ENCODE measurements at places on chromosomes 1 and 21.

DNA sequence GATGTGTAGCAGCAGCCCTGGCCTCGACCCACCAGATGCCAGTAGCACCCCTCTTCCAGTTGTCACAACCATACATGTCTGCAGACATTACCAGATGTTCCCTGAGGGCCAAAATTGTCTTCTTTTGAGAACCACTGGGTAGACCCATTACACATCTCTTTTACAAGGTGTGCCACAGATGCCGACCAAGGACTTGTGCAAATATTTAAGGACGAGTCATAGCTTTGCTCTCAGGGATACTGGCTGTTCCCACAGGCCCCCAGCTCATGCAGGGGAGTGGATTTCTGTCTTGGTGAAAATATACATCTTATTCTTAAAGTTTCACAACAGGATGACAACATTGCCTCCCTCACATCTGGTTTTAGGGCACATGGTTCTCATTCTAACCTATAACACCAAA is 59.4 kb upstream of the ZBTB18 start:
- no peak for DNase-seq

DNA sequence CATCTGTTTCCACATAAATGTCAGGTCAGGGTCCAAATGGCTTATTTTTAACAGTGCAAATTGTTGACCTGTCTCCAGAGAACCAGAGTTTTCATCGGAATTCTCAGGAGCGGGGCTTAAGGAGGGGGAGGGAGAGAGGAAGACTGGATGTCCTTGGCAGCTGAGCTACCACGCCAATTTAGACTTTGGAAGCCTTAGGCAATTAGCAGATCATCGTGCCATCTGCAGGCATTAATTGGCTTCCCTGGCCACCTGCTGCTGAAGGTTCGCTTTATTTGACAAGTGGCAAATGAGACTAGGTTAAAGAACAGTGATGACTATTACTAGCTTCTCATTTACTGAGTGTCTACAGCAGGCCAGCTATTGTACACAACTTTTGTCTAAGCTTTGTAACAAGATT is 43.7 kb downstream of the HLX start:
- peak; percentile 97 for DNase-seq

DNA sequence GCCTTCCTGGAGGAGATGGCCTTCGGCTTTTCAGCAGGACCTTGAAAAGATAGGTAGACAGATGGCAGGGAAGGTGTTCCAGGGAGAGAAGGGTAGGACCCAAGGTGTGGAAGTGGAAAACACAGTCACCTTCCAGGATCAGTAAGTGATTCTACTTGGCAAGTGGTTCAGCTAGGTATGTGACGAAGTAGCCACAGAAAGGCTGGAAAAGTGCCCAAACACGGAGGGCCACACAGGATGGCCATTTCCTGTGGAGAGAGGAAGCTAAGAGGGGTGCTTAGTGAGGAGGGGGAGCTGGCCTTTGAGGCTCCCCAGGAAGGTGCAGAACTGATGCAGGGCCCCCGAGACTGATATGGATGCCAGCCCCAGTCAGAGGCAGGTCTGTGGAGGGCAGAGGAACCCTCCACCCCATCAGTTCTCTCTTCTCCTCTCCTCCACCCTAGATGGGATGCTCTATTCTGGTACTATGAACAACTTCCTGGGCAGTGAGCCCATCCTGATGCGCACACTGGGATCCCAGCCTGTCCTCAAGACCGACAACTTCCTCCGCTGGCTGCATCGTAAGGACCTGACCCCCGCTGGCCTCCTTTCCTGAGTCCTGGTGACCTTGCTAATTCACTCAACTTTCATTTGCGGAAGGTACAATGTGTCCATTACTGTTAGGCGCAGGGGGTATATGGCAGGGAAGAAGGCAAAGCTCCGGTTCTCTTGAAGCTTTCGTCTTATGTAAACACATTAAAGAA is 6.8 kb downstream of the SEMA4A start:
- DNase-seq = no peak

GRCh38 chr1:220045356-220046051 is 801 bp downstream of the EPRS1 start:
- DNase-seq = peak; percentile 7

- peak; percentile 94 for DNase-seq
Observed at GRCh38 chr1:107536266-107536665, 395.4 kb downstream of the NTNG1 start.

- no peak for DNase-seq
Observed at GRCh38 chr21:35077975-35078374, 28.9 kb upstream of the RUNX1 start.

DNA sequence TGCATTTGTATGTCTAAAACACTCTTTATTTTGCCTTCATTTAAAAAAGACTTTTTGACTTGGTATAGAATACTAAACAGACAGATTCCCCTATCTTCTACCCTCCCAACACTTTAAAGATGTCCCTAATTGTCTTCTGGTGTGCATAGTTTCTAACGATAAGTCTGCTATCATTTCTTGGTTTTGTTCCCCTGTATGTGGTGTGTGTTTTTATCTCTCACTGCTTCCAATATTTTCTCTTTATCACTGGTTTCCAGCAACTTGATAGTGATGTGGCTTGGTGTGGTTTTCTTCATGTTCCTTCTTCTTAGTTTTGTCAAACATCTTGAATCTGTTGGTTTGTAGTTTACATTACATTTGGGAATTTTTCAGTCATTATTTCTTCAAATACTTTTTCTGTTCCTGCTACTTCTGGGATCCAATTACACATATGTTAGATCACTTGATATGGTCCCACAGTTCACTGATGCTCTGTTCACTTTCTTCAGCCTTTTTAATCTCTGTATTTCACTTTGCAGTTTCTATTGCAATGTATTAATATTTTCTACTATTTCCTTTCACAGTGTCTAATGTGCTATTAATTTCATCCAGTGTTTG is 23.2 kb downstream of the F5 start:
- no peak for DNase-seq

GRCh38 chr1:220462752-220463151 is 65.2 kb upstream of the MARK1 start:
- DNase-seq = no peak

DNA sequence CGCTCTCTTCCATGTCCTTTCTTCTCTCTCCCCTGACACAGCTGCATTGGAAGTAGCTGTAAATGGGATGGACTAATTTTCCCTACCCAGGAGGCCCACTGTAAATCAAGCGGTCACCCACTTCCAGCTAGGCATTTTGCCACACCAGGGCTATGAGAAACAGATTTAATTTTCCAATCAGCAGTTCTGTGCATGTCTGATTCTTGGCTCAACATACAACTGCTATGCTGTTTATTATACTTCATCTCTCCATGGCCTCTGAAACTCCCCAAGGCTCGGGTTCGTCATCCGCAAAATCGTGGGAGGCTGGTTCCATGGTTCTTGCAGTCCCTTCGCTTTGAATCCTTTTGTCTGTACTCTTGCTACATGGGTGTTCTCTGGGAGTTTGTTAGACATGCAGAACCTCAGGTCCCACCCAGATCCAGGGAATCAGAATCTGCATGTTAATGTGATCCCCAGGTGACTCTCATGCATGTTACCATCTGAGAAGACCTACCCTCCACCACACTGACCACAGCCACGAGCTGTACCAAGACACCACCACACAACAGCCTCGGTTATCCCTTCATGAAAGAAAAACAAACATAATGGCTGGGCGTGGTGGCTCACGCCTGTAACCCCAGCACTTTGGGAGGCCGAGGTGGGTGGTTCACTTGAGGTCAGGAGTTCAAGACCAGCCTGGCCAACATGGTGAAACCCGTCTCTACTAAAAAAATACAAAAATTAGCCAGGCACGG is 190.5 kb downstream of the GABPA start:
- DNase-seq = no peak

- DNase-seq = no peak
Observed at GRCh38 chr1:7430691-7431090, 340.4 kb upstream of the VAMP3 start.

DNA sequence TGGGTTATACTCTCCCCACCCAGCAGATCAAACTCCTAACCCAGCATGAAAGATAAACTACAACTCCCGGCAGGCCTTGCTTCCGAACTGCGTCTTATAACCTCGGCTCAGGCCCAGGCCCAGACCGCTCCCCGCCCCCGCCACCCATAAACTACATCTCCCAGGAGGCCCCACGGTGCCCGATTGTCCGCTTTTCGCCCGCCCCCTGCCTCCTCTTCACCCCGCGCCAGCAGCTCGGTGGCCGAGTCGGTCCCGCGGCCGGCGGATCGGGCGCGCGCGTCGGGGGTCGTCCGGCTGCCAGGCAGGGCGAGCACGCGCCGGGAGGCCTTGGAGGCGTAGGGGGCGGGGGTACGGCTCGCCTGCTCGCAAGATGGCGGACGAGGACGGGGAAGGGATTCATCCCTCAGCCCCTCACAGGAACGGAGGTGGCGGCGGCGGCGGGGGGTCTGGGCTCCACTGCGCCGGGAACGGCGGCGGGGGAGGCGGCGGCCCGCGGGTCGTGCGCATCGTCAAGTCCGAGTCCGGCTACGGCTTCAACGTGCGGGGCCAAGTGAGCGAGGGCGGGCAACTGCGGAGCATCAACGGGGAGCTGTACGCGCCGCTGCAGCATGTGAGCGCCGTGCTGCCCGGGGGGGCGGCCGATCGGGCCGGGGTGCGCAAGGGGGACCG is at the start of gene SNX27:
Gene SNX27, plus strand, starts transcription at position 219 of the 669 bp plus-strand sequence. Its CDS starts 152 bp downstream, at position 371.
- DNase-seq = peak; percentile 96

DNA sequence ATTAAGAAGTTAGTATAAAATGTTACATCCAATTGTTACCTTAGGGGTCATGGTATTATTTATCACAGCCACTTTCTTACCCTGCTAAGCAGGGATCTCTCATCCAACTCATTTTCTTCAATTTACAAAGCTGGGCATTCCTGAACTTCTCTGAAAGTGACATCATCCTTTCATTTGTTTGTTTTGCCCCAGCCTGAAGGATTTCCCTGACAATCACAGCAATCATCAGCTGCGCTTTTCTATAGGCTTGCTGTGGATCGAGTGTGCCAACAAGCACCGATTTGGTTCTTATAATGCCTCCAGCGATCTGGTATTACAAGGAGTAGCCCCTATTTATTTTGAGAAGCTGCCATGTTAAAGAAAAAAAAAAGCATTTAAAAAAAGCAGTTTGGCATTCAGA is 240.2 kb downstream of the USH2A start:
- peak; percentile 86 for DNase-seq

DNA sequence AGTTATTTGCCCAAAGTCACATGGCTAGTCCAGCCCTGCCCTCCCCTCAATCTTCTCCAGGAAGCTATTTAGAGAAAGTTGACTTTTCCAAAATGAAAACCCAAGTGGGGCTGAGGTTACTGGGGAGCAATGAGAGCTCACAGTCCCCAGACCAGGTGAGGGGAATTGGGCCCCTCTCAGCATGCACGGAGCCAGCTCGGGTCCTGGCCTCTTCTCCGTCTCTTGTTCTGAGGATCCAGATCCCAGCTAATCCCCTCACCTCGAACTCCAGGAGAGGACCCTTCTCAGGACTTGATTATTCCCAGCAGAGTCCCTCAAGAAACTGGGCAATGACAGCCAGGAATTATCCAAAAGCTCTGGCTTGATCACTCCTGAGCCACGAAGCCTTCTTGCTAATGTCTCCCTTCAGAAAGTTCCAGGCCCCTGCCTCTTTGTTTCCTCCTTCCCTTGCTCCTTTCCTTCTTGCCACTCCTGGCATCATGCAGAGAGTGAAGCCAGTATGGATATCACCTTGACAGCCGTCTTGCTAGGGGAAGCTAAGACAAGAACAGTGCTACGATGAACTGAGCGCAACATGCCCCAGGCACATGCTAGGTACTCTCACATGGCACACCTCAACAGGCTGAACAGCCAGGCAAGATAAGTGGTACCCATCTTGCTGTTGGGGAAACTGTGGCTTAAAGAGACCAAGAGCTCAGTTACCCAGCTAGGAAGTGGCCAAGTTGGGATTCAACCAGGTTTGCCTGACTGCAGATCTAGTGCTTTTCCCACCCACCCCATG is 51.9 kb downstream of the KLHDC7A start:
- no peak for DNase-seq

GRCh38 chr1:78370779-78371482 is 119.8 kb upstream of the PTGFR start:
- DNase-seq = no peak

DNA sequence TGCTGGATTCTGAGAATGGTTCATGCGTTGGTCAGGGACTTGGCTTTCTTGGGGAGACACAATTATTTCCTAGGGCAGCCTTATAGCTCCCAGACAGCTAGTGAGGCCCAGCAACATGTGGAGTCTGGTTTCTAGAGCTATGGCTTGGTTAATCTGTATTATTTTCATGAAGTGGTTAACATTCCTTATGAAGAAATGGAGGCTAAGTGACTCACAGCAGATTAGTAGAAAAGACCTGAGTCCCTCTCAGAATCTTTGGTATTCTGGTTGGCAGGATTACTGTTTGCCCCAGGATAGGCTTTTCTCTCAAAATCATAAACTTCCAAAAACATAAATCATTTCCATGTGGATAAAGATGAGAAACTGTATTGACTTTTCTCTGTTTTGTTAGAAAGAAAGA is 42.3 kb downstream of the DUSP10 start:
- DNase-seq = no peak

- no peak for DNase-seq
Observed at GRCh38 chr1:29703596-29704370, 467.5 kb downstream of the PTPRU start.

DNA sequence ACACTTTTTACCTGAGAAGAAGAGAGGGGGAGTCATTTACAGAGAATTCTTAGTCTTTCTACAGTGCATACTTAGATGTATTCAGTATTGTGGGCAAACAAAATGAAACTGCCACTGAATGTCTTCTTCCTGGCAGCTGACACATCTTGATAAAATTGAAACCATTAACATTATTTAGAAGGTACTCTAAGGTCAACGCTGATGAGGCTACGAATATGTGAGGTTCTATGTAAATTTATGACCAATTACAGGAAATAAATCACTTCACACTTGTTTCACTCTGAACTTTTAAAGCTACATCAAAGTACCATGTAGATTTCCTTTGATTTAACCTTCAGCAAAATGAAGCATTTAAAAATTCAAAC is 51.3 kb upstream of the GFI1 start:
- DNase-seq = no peak

DNA sequence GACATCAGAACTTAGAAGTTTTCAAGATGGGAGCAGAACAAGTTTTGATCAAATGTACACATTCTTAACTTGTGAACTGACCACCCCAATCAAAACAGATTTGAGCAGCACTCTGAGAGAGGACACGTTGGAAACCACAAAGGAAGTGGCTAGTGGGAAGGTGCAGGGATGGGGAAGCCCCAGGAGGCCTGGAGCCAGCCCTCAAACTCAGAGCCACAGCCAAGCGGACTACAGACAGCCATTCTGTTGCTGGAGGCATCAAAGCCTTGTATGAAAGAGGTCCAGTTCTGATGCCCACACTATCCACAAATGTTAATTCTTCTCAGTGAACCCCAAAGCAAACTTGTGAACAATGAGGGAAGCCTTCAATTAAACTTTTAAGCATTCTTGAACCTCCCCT is 143.6 kb upstream of the RAB4A start:
- DNase-seq = no peak

- DNase-seq = no peak
Observed at GRCh38 chr1:205972491-205973168, 29.4 kb upstream of the SLC26A9 start.

- no peak for DNase-seq
Observed at GRCh38 chr1:201214461-201214860, 23.8 kb downstream of the IGFN1 start.

DNA sequence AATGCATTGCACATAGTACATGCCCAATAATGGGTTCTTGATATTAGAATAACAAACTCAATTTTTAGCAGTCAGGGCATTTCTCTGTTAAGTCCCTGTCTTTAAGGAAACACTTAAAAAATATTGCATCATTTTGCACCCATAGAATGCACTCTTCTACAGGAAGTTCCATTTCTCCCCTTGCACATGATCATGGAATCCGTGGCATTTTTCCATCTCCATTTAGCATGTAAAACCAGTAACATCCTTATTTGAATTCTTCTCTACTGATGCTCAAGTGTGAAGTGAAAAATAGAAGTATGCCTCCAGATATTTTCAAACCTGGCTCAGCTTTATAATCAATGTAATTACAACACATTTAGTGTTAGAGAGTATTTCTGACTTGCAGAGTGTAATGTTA is 192.8 kb downstream of the RWDD3 start:
- DNase-seq = no peak

Measured in NCI-H446 (cell line).